Stimulated activated CD8-positive, alpha-beta memory T cell treated with anti-CD3 and anti-CD28 coated beads, Interleukin-4, amount 100 ng/mL, for 1 hour (primary cell): ENCODE measurements at places on chromosomes 5 and 9.
A peak's percentile ranks its signal among the peaks of the same experiment; 100 is the strongest.

GRCh38 chr5:91898898-91899297 lies 515.8 kb upstream of the ARRDC3 start:
- DNase-seq: no peak

GRCh38 chr5:95915999-95916686 lies 45.5 kb downstream of the ELL2 start:
- no peak for DNase-seq

DNA sequence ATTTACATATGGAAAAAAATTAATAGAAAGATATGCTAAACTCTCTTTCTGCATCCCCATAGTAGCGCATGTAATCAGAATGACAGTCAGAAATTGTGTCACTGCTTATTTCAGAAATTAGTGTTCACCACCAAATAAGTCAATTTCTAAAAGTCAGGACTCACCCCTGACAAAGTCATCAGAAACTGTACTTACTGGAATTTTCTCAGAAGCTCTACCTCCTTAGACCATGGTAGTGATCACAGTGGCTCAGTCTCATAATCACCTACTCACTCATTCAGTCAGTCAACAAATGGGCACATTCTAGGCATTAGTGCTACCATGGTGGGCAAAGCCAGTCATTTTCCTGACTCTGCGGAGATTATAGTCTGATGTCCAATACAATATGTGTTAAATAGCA lies 22.0 kb downstream of the THBS4 start:
- DNase-seq: no peak

DNA sequence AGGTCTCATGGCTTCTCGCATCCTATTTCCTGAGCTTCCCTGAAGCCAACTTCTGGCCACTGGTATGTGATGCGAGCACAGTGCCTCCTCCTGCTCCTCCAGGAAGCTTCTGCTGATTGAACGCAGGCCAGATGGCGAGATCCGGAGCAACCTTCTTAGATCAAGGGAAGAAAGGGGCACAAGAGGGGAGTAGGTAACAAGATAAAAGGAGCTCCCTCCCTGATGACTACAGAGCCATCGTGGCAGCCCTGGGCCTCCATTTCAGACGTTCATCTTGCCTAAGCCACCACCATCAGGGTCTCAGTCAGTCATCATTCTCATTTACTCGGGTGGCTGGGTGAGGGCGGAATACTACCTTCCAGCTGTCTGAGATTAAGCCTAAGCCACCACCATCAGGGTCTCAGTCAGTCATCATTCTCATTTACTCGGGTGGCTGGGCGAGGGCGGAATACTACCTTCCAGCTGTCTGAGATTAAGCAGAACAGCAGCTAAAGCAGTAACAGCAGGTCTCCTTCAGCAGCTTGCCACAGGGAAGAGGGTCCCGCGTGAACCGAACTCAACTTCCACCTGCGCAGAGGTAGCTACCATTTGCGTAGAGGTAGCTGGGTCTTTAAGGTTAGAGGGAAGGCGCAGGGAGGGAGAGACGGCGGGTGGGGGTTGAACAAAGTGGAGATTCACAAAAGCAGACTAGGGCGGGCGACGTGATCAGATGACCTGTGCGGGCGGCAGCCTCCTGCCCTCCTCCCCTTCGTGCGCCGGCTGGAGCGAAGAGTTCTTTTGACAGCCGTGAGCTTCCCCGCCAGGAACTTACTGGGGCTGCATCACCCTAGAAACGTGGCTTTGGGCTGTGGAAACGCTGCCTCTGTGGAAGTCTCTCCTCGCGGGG lies 27.9 kb upstream of the MGAT1 start:
- peak; percentile 53 for DNase-seq

- no peak for DNase-seq
These were observed 18.0 kb upstream of the PRR16 start for GRCh38 chr5:120446068-120446492.

- DNase-seq: no peak
These were observed 7.2 kb downstream of the CHMP5 start for GRCh38 chr9:33272061-33272460.

DNA sequence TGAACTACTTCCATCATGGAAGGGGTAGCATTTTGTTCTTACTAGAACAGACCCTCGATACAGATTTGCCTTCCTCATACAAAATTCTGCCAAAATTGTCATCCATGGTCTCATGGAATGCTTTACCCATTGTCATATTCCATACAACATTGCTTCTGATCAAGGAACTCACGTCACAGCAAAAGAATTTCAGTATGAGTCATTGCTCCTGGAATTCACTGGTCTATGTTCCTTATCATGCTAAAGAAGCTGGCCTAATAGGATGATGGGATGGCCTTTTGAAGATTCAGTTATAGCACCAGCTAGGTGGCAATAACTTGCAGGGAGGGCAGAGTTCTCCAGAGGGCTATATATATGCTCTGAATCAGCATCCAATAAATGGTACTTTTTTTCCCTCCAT lies 18.2 kb upstream of the FNIP1 start:
- DNase-seq: no peak

GRCh38 chr9:135819905-135820304 lies 87.4 kb downstream of the CAMSAP1 start:
- DNase-seq: no peak

DNA sequence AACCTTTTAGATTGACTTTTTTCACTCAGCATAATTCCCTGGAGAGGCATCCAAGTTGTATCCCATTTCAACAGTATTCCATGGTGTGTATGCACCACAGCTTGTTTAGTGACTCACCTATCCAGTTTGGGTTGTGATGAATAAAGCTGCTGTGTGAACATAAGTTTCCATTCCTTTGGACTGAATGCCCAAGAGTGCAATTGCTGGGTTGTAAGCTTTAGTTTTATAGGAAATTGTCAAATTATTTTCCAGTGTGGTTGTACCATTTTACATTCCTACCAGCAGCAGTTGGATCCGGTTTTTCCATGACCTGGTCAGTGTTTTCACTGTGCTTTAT lies 60.9 kb upstream of the TMED7 start:
- DNase-seq: no peak

DNA sequence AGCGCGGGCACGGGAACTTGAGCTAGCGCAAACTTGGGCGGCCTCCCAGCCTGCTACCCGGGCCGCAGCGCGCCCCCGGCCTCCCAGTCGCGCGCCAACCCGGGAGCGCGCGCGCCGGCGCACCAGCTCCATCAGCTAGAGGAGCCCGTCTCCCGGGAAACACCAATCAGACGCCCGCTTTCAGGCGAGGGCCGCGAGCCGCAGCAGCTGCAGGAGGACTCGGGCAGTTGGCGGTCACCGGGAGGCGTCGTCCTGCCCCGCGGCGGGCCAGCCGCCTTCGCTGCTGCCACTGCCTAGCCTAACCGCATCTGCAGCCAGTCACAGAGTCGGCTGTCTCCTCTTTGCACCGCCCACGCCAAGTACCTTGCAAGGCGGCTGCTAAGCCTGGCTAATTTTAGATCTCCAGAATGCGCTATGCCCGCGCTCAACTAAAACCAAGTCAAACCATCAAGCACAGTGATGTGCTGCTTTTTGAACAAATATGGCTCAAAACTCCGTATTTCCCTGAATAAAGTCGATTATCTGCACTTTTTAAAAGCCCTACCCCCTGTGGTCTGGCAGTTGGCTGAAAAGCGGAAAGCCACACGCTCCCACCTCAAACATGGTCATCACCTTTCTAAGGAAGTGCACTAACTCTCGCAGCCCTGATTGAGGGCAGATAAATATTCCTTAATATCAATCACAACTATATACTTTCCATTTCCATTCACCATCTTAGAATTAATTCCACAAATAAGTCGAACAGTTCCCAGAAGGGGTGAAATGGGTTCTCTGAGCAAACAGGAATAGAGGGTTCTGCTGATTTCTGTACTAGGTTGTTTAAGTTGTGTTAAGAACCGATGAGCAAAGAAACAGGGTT lies 221.8 kb downstream of the MEF2C start:
- DNase-seq: no peak

DNA sequence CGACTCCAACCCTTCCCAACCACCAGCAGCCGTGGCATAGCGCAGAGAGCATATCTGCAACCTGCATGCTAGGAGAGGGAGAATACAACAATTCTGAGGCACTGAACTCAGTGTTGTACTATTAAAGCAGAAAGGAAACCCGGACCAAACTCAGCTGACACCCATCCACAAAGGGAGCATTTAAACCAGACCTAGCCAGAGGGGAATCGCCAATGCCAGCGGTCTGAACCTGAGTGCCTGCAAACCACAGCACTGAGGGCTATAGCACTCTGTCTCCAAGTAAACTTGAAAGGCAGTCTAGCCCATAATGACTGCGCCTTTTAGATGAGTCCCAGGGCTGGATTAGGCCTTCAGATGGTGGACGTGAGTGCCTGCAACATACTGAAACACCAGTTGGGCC lies 494.4 kb upstream of the PTPRD start:
- DNase-seq: no peak

GRCh38 chr5:54518818-54519508 lies 1.4 kb downstream of the SNX18 start:
- no peak for DNase-seq

DNA sequence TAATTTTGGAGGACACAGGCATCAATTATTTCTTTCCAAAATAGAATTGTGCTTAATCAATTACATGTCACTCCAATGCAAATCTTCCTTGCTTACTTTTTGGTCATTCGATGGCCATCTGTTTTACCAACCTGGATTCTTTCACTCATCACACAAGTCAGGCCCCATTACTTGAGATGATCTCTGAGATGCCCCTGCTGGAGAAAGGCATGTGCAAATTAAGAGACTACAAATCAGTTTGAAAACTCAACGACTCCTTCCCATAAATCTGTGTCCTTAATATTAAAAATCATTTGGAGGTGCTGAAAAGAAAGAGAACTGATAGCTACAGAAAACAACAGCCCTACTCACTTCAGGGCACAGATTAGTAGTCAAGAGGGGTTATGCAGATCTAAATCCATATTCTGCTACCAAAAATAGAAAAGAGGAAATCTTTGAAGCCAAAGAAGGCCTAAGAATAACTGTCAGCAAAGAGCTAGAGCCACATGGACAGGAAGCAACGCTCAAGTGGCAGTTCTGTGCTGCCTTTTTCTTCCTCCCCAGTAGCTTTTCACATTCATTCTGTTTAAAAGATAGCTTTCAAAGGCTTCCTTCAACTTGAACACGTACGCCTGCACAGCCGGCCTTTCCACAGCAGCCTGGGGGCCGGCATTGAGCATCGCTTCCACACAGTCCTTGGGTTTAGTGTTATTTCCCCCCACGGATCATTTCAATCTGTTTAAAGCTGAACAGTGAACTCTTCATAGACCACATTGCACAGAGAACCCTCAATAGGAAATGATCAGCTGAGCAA lies 79.3 kb upstream of the MAP3K1 start:
- DNase-seq: no peak

- DNase-seq: no peak
These were observed 40.7 kb downstream of the PFDN1 start for GRCh38 chr5:140262221-140262620.

DNA sequence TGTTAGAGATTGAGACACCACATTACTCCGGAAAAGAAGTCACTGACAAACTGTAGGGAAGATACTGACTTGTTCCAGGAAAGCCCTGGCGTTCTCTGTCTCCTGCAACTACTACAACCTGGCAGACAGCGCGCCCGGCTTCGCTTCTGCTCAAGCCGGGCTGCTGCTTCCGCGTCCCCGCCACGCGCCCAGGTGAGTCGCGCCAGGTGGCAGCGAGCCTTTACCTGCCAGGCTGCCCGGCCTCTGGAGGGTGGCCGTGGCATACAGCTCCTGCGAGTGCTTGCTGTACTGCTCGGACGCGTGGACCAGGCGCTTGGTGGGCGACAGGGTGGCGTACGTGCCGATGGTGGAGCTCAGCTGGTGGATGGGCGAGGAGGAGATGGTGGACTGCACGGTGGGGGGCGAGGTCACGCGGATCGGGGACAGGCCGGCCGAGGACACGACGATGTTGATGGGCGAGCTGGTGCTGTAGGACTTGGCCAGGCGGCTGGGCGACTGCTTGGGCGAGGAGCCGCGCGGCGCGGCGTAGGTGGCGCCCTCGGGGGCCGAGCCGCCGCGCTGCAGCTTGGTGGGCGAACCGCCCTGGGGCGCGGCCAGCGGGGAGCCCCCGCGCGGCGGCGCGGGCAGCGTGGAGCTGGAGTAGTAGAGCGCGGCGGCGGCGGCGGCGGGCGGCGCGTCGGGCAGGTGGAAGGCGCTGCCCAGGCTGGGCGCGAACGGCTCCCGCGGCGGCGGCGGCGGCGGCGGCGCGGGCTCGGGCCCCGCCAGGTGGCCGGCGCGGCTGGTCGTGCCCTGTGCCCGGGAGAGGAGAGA lies 519.6 kb downstream of the CTNND2 start:
- no peak for DNase-seq

- no peak for DNase-seq
These were observed 10.9 kb upstream of the MOB3B start for GRCh38 chr9:27540502-27540901.

GRCh38 chr5:79743846-79744605 lies 54.4 kb downstream of the CMYA5 start:
- DNase-seq: no peak

DNA sequence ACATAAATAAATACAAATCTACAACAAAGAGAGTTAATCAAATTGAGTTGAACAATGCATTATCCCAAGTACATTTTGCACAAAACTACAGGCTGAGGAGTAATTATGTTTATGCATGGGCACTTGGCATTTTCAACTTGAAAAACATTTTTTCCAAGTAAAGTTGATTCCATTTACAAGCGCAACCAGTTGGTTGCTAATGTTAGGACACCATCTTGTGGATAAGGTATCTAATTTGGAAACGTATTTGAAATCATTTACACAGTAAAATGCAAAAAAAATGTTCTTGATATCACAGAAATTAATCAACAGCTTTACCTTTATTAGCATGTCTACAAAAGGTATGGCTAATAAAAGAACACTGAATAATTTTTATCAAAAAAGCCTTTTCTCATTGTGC lies 18.8 kb downstream of the FTMT start:
- no peak for DNase-seq

DNA sequence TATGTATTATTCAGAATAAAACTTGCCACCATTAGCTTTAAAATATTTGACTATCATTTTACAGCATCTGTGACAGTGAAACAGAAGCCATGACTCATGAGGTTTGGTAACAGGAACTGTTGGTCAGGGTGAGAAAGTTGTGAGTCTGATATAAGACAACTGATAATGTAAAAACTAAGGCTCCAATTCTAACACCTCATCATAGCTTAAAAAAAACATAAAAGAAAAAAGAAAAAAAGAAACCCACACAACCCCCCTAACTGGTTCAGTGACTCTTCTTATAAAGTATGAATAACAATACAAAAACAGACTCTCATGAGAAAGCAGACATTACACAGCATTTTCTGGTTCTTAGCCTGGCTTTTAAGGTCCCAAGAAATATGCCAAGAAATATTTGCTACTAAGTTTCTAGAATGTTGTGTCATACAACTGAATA lies 85.8 kb downstream of the MRPS27 start:
- no peak for DNase-seq

GRCh38 chr5:170113522-170113900 lies 7.8 kb downstream of the FOXI1 start:
- DNase-seq: no peak

GRCh38 chr9:8857926-8858595 lies 1058.5 kb upstream of the DMAC1 start:
- no peak for DNase-seq

DNA sequence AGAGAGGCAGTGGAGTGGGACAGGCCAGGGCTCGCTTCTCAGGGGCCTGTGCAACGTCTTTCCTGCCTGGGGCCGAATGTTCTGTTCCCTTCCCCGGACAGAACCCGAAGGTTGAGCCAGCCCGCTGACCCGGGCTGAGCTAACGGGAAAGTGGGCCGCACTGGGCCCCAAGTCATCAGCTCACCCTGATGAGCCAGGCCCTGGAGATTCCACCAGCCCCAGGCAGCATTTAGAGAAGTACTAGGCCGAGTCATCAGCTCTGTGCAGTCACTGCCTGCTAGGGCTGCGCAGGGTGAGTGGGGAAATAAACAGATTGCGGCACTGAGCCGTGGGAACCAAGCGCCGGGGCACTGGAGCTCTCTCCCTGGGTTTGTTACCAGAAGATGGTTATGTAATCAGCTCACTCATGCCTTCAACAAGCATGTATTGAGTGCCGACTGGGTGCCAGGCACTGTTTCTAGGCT lies 29.1 kb upstream of the DUSP1 start:
- no peak for DNase-seq
